Bronchial epithelial cell (primary cell): ENCODE measurements at places on chromosomes 2 and 18.
A peak's percentile ranks its signal among the peaks of the same experiment; 100 is the strongest.

GRCh38 chr2:17146358-17146757 is 371.9 kb downstream of the RAD51AP2 start:
- DNase-seq = no peak

- DNase-seq = no peak
Measured at GRCh38 chr2:67037655-67038054, 359.5 kb upstream of the ETAA1 start.

- no peak for DNase-seq
Measured at GRCh38 chr2:126381091-126381490, 274.9 kb upstream of the GYPC start.

DNA sequence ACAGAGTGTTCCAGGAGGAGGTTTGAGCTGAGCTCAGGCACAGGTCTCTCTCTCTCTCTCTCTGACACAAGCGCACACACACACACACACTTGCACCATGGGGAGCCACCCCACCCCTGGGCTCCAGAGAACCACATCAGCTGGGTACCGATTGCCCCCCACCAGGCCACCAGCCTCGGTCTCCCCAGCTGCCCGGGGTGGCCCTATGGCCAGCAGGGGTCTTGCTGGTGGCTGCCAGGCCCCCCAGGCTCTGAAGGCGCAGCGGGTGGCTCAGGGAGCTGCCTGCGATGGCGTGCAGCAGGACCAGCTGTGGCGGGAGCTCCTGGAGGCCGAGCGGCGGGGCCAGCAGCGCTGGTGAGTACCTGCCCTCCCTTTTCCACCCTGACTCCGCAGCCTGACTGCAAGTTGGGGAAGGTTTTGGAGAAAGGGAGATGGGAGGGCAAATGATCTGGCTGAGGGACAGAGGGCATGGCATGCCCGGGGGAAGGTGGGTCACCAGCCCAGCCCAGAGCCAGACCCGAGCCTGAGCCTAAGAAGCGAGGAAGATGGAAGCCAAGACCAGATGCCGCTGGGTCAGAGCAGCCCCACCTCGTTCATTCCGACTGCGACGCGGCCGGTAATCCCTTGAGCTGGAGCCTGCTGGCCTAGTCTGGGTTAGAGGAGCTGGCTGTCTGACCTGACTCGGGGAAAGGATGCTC is 21.9 kb upstream of the SLC66A3 start:
- DNase-seq = no peak

GRCh38 chr2:12291303-12291702 is 425.4 kb upstream of the TRIB2 start:
- no peak for DNase-seq

GRCh38 chr18:34697233-34697632 is 12.9 kb upstream of the DTNA start:
- peak; percentile 77 for DNase-seq

DNA sequence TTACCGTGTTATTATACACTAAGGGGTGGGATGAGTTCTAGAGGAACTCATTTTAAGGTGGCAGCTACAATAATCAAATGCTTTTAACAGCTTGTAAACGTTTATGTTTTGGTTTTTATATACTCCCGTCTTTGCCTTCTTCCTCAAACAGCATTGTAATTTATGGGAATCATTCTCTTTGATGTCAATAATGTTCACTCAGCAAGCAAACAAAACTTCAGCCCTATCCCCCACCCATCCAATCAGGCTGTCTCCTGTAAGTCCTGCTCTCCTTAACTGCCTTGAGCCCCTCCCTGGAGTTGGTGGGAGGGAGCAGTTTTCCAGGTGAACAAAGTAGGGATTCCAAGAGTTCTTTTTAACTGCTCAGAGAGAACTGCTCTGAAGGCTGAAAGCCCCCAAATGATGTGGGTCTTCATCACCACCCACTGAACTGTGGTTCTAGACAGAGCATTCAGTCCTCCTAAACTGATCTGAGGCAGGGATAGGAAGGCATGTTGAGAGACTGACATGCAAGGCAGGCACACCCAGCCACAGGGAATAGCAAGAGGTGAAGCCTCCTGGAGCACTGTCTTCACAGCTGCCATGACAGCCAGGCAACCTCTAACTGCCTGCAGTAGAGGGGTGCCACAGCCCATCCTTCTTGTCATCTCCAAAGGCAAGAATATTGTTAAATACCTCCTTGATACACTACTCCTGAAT is 17.5 kb downstream of the MYO5B start:
- no peak for DNase-seq

- DNase-seq = peak; percentile 67
Measured at GRCh38 chr2:44244135-44244871, 31.0 kb upstream of the SLC3A1 start.

DNA sequence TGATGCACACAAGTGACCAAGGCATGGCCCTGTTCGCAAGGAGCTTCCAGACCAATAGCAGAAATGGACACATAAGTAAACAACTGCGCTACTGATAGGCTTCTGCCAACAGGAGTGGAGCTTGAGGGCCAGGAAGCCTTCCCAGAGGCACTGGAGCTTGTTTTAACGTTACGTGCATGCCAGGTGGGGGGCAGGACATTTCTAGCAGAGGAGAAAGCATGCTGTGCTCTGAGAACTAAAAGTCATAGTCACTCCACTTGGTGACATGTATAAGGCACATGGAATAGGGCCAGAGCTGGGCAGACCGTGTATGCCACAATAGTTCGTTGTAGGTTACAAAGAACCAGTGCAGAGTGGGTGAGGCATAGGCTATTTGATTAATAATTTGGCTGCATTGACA is 184.2 kb downstream of the NEDD4L start:
- DNase-seq = no peak

- no peak for DNase-seq
Measured at GRCh38 chr2:11410101-11410500, 55.9 kb downstream of the E2F6 start.

- peak; percentile 26 for DNase-seq
Measured at GRCh38 chr18:24428709-24429108, 2.2 kb downstream of the IMPACT start.

DNA sequence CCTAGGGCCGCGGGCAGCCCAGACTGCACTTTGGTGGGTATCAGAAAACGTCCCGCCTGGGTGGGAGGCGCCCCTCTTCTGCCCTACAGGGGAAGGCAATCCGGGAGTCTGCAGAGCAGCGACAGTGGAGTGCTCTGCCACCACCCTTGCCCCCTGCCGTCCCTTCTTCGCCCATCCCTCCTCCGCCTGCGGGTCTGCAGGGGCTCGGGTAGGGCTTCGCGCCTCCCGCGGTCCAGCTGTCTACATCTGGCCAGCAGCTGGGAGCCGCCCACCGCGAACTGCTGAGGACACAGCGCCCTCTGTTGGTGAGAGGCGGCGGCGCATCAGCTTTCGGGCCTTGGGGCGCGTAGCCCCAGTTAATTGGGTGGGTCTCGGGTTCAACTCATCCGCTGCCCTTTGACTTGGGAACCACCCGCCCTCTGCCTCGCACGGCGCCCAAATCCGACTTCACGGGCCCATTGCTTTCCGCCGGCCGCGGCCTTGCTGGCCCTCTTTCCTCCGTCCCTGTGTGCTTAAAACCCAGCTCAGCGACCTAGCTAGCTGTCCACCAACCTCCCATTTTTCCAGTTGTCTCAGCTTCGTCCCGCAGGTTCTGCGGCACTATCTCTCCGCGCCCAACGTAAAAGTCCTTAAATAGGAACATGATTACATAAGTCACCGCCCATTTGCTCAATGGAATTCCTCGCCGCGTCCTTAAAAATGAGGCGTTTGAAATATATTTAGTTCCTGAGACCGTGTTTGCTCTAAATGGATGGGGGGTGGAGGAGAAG is 17.6 kb downstream of the WNT10A start:
- no peak for DNase-seq

GRCh38 chr2:105627534-105627933 is 117.2 kb upstream of the NCK2 start:
- no peak for DNase-seq

DNA sequence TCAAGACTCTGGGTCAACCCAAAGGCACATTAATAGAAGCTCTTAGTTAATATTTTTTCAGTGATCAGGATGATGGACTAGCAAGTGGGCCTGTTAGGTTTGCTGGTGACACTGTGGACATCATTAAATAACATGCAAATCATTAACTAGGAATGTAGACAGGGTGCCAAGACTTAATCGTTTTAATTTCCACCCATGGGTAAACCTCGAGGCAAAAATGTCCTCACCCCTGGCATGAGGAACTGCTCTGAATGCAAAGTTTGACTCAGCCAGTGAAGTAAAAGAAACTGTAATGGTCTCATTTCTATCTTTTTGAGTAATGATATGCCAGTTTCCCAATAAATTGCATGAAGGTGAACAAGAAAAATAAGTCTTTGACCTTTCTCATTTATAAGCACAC is 152.6 kb upstream of the MEX3C start:
- peak; percentile 57 for DNase-seq

DNA sequence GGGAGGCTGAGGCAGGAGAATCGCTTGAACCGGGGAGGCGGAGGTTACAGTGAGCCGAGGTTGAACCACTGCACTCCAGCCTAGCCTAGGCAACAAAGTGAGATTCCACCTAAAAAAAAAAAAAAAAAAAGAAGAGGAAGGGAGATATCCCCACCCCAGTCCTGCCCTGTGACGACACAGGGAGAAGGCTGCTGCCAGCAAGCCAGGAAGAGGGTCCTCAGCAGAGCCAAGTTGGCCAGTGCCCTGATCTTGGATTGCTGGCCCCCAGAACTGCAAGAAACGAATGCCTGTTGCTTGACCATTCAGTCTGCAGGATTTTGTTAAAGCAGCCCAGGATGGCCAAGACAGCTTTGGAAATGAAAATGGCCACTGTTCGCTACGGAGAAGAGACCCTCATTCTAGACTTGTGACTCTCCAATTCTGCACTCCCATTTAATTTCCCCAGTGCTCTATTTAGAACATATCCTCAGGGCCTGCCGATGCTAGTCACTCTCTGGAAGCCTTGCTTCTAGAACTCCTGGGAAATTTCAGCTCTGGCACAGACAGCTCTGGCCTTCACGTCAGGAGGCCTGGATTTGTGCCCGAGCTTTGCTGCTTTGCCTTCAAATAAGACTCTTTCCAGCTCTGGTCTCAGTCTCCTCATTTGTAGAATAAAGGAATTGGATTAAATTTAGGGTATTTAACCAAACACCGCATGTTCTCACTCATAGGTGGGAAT is 15.7 kb upstream of the AMMECR1L start:
- no peak for DNase-seq

- DNase-seq = peak; percentile 92
Measured at GRCh38 chr2:145593991-145594614, 1074.2 kb upstream of the ZEB2 start.

DNA sequence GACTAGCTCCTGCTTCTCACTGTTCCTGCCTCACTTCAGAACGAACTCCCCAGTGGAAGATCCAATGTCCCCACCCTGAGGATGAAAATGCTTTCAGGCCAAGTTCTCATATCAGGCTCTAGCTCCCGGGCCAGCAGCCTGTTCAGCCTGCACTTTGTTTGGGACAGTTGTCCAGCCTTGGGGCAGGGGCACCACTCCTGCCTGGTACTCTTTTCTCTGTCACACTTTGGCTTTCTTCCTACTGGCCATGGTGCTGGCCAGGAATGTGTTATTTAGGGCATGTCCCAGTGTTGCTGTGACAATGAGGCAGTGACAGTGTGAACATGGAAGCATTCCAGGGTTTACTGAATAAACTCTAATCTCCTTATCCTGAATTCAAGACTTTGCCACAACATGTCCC is 154.1 kb downstream of the GALNT14 start:
- no peak for DNase-seq

DNA sequence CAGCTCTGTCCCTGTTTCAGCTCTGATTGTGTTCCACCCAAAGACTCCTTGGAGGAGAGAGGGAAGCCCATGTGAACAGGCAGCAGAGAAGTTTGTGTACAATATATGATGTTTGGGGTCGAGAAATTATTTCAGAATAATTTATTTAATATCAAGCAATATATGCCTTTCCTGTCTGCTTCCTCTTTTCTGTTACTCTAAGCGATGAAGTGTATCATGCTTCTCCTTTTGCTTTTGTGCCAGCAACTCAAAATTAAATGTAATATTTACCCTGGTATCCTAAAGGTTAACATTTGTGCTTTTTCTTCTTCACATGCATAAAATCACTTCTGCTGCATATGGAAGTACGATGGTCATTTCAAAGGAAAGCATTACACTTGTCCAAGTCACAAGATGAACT is 2.4 kb upstream of the NTSR2 start:
- DNase-seq = no peak

- DNase-seq = no peak
Measured at GRCh38 chr18:1252936-1253335, 348.3 kb downstream of the ADCYAP1 start.

- no peak for DNase-seq
Measured at GRCh38 chr2:229851870-229852269, 69.9 kb downstream of the TRIP12 start.

- DNase-seq = peak; percentile 84
Measured at GRCh38 chr2:191892391-191892790, 45.5 kb upstream of the CAVIN2 start.

DNA sequence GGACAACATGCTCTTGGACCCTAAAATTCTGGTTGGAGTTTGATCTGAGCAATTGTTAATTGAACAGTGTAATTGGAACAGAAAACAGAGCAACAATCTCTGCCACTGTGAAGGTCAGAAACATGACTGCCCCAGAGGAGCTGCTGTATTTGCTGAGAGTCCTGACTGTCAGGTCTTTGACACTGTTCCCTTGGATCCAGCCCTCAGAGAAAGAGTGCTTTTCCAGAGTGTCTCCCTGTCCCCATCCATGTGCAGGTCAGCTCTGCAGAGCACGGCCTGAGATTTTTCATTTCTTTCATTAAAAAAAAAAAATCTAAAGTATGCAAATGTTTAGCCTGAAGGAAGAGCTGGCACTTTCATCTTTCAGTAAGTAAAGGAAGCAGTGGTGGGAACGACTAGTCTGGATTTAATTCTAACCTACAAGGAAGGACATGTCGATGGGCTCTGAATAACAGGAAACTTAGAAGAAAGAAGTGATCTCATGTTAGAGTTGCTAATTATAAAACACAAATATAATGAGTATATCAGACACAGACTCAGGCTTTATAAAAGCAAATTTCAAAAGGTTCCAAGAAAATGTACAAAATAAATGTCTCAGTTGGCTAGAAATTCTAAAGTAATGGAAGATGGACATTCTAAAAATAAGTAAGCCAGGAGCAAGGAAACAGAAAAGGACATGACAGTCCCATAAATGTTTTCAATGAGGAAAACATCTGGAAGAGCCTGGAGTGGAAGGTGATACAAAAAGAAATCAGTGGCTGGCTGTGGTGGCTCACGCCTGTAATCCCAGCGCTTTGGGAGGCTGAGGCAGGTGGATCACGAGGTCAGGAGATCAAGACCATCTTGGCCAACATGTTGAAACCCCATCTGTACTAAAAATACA is 876.5 kb downstream of the EPHA4 start:
- DNase-seq = peak; percentile 67

DNA sequence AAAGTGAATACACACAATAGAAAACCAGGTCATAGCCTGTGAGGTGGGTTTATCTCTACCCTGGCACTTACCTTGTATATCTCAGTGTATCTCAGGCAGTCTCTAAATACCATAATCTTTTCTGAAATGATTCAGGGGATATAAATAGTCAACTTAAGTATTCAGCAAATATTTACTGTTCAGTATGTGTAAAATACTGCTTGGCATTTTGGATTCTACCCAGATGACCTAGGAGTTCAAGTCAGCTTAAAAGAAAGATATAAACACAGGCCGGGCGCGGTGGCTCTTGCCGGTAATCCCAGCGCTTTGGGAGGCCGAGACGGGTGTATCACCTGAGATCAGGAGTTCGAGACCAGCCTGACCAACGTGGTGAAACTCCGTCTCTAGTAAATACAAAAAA is 23.8 kb downstream of the GRHL1 start:
- peak; percentile 47 for DNase-seq
